ENCODE measurements at places on chromosomes 3 and 15.

DNA sequence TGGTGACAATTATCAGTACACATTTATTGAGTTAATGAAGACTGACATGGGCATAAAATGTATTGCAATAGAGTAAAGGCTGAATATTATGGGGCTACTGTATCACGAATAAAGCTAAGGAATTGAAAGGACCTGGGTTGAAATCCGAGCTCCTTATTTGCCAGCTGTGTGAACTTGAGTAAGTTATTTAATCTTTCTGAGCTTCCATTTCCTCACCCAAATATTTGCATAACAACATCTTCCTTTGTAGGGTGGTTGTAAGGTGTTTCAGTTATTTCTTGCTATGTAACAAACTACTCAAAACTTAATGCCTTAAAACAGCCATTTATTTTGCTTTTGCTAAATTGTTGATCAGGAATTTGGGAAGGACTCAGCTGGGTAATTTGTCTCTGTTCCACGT lies 111.1 kb upstream of the TSC22D2 start:
- no peak for DNase-seq

- DNase-seq: no peak
Measured at GRCh38 chr3:76646921-76647562, 392.9 kb upstream of the ROBO2 start.

DNA sequence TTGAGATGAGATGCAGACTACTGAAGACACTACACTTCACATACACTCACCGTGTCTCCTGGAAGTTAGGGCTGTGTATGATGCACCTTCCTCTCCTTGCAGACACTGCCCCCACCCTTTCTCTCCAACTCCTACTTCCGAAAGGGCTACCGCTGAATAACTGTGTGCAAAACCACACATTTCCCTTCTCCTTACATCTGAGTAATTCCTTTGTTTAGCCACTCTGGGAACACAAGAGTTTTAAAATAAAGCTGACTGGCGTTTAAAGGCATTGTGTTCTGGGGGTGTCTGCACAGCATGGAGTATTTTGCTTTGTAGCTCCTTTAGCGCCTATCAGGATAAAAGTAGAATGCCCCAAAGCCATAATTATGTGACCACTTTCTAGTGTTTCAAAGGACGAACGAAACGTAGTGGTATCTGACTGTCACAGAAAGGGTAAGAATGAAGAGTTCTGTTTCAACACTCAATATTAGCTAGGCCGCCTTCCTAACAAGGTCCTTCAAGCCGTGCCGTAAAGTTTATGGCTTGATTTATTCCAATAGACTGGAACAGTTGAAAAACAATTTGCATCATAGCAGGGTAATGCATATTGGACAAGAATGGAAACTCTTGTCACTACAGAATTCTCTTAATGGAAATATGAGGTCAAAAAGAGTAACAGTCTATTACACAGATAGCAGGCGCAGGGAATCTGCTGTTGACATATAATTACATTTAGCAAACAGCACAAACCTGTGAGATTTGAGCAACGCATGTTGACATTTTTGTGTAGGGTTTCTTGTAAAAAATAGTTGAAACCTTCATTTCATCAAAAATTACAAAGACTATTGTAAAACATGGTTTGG lies 619.9 kb downstream of the FOXP1 start:
- DNase-seq: no peak

GRCh38 chr15:99509686-99510461 lies 55.9 kb upstream of the MEF2A start:
- no peak for DNase-seq

DNA sequence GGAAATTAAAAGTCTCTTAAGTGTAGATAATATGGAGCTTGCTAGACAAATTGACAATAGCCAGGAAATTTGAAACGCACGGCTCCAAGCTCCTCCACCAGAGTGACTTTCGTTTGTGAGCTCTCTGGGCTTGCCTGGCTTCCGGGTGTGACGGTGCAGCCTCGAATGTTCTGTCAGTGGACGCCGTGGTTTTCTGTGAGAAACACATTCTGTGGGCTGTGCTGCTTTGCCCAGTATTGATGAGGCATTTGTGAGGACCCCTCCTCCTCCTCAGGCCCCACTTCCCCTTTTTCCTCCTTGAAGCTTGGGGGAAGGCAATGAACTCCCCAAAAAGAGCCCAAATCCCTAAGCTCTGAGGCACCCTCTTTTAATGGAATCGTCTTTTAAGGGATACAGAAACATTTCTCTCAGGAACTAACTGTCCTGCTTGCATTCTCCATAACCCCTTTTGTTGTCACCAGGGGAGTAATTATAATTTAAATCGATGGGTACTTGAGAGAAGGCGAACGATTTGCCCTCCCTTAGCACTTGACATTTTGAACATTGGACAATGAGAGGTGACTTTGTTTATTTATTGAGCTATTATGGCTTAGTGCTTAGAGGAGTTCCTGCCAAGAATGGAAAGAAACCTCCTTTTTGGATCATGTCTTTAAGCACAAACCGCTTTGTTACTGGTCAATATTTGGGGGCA lies 40.8 kb downstream of the POLR2M start:
- DNase-seq: no peak

DNA sequence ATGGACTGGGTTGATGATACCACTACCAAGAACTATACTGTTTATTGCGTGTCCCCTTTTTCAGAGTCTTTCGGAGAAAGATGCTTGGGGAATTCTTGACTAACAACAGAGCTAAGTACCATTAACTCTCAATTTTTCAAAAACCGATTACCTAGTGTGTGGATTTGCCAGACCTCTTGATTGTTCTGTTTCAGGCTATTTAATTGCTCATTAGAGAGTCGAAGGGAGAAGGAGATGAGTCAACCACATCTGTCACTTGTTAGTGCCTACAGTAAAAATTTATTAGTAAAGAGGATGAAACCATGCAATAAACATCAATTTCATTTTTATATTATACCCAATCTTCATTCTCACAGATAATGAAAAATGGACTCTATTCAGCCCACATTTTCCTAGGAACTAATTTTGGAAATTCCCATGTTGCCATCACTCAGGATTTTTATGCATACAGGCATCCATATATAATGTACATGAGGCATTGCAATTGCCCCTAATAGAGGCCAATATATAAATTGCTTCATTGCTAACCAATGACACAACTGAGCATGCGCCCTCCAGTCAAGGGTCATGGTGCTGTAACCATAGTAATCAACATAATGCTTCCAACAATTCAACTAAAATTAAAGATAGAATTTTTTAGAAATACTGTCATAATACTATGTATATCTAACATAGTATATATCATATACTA lies 541.7 kb downstream of the TBL1XR1 start:
- DNase-seq: no peak

GRCh38 chr3:88704338-88704737 lies 403.1 kb upstream of the EPHA3 start:
- DNase-seq: no peak

DNA sequence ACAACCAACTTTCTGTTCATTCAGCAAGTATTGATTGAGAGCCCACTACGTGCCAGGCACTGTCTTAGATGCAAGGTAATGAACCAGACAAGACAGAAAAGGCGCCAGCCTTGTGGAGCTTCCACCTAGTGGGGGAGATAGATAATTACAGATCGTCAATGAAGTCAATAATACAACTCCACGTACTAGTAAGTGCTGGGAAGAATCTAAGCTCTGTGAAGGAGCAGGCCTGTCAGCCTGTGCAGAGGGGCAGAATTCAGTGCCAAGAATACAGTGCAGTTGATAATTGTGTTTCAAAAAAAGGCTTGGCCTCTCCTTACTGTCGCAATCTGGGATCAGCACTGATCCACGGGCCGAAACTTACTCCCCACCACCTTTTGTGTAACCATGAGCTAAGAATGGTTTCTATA lies 186.3 kb downstream of the FEZF2 start:
- no peak for DNase-seq

GRCh38 chr15:38088971-38089370 lies 154.5 kb downstream of the TMCO5A start:
- DNase-seq: no peak

DNA sequence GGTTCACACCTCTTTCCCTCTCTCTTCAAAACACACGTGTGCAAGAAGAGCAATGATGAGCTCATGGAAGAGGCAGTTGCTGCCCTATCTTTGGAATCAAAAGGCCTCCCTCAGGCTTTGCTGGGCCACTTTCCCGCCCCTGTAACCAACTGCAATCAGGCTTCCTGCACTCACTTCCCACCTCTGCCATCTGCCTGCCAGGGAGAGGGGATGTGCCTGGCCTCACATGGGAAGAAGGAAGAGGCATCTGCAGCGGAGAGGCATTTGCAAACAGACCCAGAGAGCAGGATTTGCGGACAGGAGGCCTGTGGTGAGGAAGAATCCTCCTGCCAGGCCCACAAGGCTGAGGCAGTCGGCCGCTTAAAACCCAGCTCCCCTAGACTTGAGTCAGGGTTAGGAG lies 175.6 kb upstream of the ATP10A start:
- DNase-seq: no peak

DNA sequence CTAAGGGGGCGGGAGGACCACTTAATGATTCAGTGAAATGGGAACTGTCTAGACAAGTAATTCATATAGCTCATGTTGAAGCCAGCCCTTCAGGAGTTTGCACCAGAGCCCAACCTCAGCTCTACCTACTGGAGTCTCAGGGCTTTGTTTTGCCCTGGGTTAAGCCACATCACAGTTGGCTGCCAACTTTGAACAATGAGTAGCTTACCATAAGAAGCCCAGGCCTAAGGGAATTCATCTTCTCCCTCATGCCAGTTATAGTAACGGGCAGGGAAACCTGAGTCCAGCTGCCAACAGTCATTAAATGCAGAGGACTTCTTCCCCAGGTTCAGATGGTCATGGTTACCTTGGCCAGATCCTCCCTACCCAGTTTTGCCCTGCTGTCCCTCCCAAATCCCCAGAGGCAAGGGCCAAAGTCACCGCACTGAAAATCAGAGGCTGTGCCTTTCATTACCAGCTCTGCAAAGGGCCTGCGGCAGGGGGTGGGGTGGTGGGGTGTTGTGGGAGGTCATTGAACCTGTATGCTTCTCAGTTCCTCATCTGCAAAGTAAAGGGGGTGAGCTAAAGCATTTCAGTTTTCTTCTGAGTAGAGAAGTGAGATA lies 302.2 kb upstream of the NR2E3 start:
- no peak for DNase-seq

GRCh38 chr3:183178833-183179549 lies 16.5 kb upstream of the LAMP3 start:
- DNase-seq: no peak

GRCh38 chr15:89550427-89550826 lies 24.8 kb upstream of the TICRR start:
- DNase-seq: no peak

GRCh38 chr3:190205739-190206138 lies 85.0 kb upstream of the P3H2 start:
- DNase-seq: no peak

GRCh38 chr15:36810656-36811449 lies 231.4 kb downstream of the CDIN1 start:
- DNase-seq: no peak

- DNase-seq: no peak
Measured at GRCh38 chr3:130932979-130933378, 39.1 kb downstream of the ATP2C1 start.

DNA sequence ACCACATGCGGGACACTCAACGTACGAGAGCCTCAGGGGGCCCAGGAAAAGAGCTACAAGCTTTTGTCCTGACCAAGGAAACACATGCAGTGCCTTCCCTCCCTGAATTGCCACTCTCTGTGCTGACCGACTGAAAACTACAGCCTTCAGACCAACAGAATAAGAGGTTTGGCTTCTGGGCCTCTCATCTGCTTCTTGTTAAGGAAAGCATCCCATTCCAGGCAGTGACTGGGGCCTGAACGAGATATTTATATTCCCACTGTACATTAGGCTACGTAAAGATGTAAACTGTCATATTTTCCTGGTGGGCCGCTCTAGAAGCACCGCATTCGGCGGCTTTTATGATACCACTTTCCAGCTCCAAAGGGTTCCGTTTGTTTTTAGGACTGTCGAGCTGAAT lies 208.9 kb upstream of the TPM1 start:
- DNase-seq: no peak

GRCh38 chr3:172232579-172233212 lies 193.3 kb downstream of the FNDC3B start:
- no peak for DNase-seq

DNA sequence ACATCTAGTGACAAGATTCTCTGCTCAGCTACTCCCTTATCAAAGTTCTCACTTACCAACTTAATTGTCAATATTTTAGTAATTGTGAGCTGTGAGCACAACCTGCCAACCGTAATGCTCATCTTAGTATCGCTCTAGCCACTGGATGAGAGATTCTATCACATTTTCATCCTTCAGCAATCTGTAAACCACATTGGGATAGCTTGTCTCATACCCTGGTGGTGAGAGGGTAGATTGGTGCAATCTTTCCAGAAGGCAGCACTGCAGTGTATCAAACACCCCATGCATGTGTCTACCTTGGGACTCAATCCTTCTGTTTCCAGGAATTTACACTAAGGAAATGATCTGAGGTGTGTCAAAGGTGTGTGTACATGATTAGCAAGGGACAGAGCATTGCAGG lies 18.9 kb upstream of the ATP8B4 start:
- no peak for DNase-seq
